ENCODE measurements at places on chromosomes 13 and 19.

DNA sequence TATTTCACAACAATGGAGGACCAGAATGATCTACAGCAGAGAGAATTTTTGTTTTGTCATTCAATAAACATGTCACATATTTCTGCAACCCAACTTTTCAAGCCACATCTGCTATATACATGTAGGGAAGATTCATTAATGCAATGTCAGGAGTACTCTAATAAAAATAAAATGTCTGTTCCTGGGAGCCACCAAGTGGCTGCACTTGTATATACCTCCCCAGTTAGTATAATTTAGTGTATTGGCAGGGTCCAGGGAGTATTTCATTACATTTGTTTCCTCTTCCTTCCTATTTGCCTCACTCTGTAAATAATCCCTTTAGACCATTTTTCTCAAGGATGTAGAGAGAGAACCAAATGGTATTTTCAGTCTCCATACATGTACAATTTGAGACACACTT is 1169.0 kb downstream of the DIAPH3 start:
- DNase-seq = peak; percentile 19

GRCh38 chr13:94661406-94661805 is 50.9 kb downstream of the SOX21 start:
- no peak for DNase-seq

- DNase-seq = no peak
These were observed 20.9 kb downstream of the MAP2K2 start for GRCh38 chr19:4103080-4103433.

GRCh38 chr13:109397285-109397684 is 389.1 kb downstream of the IRS2 start:
- no peak for DNase-seq

DNA sequence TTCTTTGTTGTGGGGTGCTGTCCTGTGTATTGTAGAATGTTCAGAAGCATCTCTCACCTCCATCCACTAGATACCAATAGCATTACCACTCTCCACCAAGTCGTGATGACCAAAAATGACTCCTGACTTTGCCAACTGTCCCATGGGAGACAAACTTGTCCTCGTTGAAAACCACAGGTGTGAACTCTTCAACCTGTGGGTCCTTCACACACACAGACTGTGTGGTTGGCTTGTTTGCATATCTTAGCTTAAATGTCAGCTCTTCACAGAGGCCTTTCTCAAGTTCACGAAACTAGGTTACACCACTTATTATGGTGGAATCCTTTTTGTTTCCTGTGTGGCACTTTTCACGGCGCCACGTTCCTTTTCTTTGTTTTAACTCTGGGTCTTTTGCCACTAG is 6.8 kb downstream of the GPC5 start:
- DNase-seq = no peak

DNA sequence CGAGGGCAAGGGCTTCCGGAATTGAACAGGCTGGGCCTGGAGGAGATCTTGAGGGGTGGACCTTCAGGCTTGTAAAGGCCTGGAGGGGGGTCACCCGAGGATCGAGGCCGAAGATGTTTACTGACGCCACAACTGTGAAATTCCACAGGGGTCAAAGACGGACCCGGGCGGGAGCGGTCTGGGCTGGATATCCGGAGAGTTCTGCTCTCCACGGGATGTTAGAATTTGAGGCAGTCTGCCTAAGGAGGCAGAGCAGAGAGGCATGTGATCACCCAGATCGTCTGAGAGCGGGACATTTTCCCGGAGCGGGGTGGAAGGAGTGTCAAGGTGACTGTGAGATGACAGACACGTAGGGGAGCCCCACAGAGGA is 13.2 kb downstream of the KLHL26 start:
- no peak for DNase-seq

DNA sequence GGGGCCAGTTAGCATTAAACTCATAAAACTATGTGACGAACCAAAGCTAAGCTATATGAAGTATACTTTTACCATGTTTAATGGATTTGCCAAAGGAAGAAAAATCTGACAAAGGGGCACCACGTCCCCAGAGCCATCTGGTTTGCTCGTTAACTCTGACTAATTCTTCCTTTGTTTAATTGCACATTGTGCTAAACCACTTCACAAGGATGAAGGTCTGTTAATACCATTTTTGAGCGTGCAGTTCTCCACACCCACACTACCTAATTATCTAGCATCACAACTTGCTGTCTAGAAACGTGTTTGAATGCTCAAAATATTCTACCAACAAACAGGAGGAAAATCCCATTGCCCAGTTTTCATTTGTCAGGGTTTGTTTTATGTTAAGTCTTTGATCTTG is 74.8 kb downstream of the COL4A1 start:
- DNase-seq = peak; percentile 6

- no peak for DNase-seq
These were observed 16.5 kb downstream of the RXFP2 start for GRCh38 chr13:31755803-31756212.

- no peak for DNase-seq
These were observed 6.1 kb downstream of the ZNF296 start for GRCh38 chr19:45070214-45070613.

DNA sequence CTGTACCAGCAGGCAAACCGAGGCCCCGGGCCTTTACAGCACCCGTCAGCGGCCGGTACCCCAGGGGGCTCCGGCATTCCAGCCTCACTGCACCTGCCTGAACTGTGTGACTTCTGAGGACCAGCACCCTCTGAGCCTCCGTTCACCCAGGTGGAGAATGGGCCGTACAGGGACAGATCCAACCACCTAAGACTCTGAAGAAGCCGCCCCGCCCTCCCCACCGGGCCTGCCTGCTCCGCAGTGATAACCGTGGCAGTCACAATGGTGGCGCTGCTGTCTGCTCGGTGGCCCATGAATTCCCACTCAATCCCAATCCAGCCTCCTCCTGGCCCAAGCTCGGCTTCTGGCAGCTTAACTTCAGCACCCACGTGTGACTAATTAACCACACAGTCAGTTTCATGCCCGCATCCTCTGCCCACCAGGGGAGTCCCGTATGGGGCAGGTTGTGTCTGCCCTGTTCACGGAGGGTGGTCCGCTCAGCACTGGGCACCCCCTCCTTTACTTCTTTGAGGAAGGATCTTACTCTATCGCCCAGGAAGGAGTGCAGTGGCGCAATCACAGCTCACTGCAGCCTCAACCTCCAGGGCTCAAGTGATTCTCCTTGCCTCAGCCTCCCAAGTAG is 3.4 kb downstream of the TCF3 start:
- no peak for DNase-seq

GRCh38 chr19:34082289-34083077 is 89.8 kb upstream of the LSM14A start:
- DNase-seq = no peak

GRCh38 chr19:21970466-21970865 is 40.3 kb downstream of the ZNF208 start:
- no peak for DNase-seq

DNA sequence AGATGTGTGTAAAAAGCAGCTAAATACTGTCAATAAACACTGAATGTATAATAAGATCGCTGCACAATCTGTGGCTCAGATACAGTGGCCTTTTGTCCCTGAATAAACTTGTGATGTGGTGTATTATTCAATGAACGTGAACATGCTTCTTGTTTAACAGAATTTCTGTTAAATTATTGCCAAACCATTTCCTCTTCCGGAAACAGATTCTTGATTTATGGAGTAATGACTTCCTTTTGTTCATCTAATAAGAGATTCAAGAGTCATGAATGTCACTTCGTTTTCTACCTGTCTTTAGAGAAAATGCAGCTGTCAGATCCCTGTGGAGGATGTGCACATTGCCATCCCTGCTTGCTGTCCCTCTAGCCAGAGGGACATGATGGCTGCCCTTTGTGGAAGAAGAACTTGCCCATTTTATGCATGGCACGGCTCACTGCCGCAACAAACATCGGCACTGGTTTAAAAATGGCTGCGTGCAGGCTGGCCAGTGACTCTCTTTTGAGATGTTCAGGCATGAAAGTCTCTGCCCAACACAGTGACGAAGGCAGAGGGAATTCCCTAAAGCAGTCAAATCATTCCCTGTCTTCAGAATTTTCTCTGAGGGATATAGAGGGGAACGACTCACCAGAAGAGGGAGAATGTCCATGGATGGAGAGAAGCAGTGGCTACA is 3.1 kb upstream of the TNFSF13B start:
- no peak for DNase-seq

- no peak for DNase-seq
These were observed 146.9 kb downstream of the DCLK1 start for GRCh38 chr13:35984287-35984686.

GRCh38 chr13:31053896-31054295 is 107.8 kb downstream of the HSPH1 start:
- no peak for DNase-seq

DNA sequence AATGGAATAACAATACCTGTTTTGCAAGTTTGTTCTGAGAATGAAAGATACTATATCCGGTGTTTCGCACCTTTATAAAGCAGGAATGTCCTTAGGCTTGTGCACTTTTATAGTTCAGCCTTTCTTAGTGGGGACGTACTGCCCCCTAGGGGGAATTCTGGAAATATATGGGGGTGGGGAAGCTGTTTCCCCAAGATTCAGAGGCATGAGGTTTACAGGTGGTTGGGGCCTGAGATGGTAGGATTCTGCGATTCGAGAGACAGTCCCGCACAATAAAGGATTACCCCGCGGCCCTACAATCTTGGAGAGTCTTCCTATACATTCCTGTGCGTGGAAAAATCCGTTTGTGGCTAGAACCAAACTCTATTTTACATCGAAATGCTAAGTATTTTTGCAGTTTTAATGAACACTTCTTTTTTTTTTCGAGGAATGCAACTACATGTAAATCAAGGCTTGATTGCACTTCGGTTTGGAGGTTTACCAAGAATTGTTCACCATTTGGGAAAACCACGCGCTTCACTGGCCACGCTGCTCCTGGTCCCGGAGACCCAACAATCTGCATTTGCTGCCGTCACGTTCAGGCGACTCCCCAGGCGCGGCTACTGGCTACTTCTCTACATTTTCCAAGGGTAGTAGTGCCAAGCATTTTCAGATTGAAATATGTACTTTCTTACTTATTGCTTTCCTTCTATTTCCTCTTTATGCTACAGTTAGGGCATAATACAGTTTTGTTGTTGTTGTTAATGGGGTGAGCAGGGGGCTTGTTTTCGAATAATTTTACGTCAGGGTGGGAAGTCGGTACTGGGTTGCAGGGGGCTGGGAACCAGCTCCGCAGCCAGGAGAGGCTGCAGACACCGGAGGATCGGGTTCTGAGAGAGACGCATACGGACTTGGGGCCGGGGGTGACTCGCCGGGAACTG is 830 bp downstream of the NEK5 start:
- peak; percentile 59 for DNase-seq

DNA sequence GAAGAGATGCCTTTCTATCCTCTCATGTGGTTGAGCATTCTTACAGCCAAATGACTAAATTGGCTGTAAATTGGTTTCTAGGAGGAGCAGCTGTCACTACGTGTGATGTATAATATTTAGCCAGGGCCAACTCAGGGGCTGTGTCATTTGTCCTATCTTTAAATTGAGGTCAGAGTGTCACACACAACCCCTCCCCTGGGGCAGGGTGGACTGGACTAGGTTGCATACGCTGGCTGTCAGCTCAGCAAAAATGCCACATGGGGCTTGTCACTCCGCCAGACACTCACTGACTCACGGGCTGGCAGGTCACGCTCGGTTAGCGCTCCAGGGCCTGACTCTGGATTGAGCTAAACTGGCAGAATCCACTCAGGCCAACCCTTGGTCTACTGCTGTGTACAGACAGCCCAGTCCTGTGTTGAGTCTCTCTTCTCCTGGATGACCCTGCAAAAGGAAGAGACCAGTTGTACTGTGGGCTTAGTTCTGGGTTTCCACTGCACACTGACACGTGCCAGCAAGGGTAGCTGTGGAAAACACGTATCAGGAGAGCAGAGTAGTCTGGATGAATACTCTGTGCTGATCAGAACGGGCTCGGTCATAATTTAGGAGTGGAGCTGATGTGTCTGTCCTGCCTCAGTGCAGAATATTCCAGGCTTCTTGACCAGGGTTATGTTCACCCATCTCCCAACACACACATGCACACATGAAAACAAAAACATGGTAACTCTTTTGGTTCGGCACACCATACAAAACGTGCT is 29.1 kb downstream of the SHISA2 start:
- no peak for DNase-seq

GRCh38 chr13:55673910-55674309 is 1466.8 kb upstream of the PRR20A start:
- DNase-seq = no peak

DNA sequence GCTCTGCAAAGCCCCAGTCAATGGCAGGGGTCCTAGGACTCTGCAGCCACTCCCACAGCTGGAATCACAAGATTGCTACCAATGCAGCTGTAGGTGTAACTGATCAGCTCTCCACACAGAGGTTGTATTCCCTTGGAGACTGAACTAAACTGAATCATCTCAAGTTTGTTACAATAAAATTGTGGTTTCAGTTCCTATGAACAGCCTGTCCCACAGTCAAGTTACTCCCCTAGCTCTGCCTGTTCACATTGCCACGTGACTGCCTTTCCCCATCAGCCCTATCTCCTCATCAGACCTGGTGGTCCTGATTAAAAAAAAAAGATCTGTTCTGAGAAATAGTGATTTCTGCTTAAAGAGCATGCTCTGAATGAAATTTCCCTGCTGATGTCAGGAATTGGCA is 287.9 kb upstream of the NBEA start:
- no peak for DNase-seq

GRCh38 chr13:60957816-60958215 is 457.8 kb downstream of the PCDH20 start:
- DNase-seq = no peak

DNA sequence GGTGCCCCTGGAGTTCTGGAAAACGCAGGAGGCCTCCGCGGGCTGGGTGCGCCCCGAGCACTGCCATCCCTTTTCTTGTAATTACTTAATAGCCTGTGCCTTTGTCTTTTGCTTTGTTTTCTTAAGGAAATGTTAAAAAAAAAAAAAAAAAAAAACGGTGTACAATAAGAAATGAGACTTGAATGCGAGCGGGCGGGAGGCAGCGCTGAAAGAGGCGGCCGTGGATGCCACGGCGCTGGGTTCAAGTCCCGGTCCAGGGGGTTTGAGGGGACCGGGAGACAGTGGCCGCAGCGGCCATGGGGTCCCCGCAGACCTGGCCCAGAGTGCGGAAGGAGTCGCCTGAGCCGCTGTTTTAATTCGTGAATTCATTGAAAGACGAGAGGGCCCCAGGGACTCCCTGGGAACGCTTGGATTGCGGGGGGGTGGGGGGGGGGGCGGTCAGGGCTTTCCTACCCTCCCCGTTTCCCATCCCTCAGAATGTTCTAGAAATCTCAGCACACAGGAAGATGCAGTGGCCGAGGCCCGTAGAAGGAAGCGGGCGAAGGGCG is 349.2 kb upstream of the ARGLU1 start:
- no peak for DNase-seq

DNA sequence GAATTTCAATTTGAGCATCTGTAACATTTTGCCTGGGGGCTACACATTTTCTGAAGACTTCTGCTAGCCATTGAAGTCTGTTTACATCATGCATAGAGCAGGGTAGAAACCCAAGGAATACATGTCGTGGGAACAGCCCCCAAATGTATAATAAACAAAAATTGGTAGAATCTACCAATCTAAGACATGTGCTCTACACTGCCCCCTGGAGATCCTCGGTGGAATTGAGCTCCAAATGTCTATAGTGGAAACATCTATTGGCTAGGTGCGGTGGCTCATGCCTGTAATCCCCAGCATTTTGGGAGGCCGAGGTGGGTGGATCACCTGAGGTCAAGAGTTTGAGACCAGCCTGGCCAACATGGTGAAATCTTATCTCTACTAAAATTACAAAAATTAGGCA is 57.3 kb downstream of the MBD3L2B start:
- DNase-seq = no peak

Measured in NCI-H1105 treated with DMSO at 0.1 percent for 48 hours (cell line).